ENCODE measurements at places on chromosomes 6 and 20. TPM values are rescaled to one million over a fixed set of nuclear protein-coding genes. Genes with fewer than 3 reads are reported as not detected.

GRCh38 chr20:37331060-37331857 is 14.7 kb upstream of the SRC start:
- no peak for DNase-seq

DNA sequence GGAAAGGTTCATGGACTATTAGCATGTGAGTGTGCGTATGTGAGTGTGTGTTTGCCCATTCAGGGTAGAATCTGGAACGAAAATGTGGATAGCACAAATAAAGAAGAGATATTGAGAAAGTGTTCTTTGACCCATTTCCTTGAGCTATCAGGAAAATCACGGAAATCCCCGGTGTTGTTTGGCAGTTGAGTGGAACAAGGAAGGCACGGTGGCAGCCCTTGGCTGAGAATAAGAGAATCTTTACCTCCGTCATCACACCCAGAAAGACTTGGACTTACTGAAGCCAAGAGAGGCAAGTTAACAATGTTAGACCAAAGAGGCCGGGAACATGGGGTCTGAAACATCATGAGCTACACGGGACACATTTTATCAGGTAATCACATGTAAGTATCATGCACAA is 588.9 kb upstream of the BTBD3 start:
- no peak for DNase-seq

Gene FAM83C
- not detected for total RNA-seq

DNA sequence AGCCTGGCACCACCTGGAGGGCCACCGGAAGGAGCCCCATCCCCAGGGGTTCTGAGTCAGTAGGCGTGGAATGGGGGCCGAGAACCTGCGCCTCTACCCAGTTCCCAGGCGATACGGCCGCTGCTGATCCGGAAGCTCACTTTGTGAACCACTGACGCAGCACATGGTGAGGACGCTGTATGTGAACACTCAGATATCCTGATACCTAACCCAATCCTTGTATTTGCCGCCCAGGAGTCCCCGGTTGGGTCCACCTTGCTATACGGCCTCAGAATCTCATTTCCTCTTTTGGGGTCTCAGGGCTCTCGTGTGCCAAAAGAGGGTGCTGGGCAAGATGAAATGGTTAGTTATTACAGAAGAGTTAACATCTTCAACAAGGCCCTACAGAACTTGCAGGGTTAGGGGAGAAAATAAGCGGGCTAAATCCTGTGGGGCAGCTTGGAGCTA is 604 bp upstream of the RAB5IF start:
- peak; percentile 72 for DNase-seq

Gene VSTM2L
- not detected for total RNA-seq

Gene CCM2L
- 0.20 TPM for total RNA-seq

Gene VWA7
- 2.9 TPM for total RNA-seq

DNA sequence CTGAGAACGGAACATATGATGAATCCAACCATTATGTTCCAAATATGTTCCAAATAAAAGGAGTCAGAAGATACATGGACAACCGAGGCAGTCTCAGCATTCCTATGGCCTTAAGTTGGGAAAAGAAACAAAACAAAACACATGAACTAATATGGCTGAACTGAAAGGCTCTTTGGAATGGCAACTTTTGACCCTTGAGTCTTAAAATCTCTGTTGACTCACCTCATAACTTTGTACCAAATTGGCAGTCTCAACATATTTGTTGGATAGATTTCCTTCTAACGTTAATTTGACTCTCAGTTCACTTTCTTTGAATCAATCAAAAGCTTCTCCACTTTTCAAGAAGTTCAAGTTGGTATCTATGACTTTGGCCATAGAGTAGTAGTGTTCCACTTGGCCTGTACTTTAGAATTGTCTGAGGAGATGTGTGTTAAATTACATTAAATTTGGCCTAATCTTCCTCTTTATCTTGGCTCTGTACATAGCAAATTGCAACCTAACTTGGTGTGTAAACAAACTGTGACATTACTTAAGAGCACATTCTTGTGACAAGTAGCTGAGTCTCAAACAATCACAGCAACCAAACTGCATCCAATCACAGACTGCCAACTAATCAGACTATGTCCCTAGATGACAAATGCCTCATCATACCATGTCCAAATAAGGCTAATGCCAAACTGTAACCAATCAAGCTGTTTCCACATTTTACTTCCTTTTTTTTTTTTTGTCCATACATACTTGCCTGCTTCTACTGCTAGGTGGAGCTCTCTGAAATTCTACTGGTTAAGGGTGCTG is 208.8 kb downstream of the BMP2 start:
- DNase-seq, result no peak

Gene NCOA5
- 53.1 TPM for total RNA-seq

DNA sequence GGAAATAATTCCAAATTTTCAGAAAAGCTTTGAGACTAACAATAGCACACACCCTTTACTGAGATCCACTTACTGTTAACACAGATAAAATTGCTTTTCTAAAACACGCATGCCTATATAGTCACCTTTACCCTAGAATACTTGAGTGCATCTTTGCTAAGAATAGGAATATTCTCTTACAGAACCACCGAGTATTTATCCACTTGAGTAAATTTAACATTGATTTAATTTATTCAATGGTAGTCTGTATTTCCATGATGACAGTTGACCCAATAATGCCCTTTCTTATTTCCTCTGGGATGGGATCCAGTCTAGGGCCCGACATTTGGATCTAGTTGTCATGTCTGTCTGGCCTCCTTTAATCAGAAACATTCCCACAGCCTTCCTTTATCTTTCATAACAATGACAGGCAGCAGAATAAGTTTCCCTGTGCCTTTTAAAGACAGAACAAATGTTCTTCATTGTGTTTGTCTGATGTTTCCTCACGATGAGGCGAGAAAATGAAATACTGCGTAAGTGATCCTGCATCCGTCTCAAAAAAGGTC is 56.6 kb upstream of the ERVFRD-1 start:
- DNase-seq, result no peak

Measured in activated B cell treated with CpG ODN at 0.5 μM for 24 hours (primary cell).